NB4 (cell line): ENCODE measurements at places on chromosomes 12 and 14.

- DNase-seq: no peak
Observed at GRCh38 chr12:103852498-103852997, 11.5 kb upstream of the NT5DC3 start.

- peak; percentile 55 for DNase-seq
Observed at GRCh38 chr12:85424581-85425348, 144.7 kb downstream of the ALX1 start.

DNA sequence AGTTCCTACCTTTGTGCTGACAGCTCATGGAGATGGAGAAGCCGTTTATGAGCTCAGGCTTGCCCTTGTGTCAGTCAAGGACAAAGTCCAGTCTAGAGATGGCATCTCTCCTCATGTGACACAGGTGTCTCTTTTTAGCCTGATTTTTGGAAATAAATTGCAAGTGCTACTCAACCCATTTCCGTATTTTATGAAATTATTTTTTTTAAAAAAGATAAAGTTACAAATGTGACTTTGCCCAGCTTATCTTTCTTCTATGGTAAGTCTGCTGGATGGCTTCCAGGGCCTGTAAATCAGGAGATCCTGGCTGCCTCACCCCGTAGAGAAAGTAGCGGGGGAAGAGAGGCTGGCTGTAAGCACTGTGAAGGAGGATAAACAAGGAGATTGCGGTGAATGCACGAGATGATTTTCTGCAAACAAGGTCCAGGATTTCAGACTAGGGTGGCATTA lies 169.7 kb downstream of the MYRFL start:
- DNase-seq: no peak

DNA sequence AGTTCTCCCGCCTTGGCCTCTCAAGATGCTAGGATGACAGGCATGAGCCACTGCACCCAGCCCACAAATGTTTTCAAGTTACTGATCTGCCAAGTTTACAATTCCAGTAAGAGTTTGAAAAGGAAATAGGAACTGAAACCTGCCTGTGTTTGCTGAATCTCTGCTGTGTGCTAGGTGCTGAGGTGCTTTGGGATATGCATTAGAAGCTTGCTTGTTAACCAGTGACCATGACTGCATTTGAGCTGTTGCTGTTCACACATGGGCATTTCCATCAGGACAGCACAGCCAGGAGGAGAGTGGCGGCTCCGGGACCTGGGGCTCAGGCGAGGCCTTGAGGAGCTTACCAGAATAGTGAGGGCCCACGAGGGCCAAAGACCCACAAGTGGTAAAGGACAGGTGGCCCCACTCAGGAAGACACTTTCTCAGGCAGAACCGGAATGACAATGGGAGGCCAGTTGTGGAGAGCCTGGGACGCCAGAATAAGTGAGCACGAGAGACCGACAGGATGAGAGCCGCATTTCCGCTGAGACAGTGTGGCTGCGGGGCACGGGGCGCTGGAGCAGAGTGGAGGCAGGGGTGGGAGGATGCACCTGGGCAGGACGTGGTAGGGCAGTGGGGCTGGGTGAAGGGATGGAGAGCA lies 54.5 kb upstream of the MMP17 start:
- DNase-seq: no peak

GRCh38 chr12:53976172-53976822 lies 1.5 kb upstream of the HOTAIR start:
- no peak for DNase-seq

GRCh38 chr12:12353276-12353675 lies 3.2 kb upstream of the MANSC1 start:
- no peak for DNase-seq

DNA sequence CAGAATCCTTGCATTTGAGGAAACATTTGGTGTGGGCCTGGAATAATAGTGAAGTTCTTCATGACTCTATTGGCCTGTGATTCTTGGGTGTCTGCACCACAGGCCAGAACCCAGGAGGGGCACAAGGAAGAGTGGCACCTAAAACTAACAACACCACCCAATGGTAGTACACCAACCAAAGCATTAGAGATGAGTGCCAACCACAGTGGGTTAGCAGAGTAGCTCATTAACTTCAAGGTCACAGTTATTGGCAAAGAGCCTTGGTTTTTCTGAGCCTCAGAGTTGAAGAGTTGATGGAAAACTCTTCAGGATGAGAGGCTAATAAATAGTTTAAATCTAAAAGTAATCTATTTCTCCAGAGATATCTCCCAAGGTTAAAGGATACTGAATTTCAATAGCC lies 57.0 kb downstream of the HELB start:
- no peak for DNase-seq

- peak; percentile 73 for DNase-seq
Observed at GRCh38 chr12:97148941-97149559, 242.0 kb downstream of the NEDD1 start.

DNA sequence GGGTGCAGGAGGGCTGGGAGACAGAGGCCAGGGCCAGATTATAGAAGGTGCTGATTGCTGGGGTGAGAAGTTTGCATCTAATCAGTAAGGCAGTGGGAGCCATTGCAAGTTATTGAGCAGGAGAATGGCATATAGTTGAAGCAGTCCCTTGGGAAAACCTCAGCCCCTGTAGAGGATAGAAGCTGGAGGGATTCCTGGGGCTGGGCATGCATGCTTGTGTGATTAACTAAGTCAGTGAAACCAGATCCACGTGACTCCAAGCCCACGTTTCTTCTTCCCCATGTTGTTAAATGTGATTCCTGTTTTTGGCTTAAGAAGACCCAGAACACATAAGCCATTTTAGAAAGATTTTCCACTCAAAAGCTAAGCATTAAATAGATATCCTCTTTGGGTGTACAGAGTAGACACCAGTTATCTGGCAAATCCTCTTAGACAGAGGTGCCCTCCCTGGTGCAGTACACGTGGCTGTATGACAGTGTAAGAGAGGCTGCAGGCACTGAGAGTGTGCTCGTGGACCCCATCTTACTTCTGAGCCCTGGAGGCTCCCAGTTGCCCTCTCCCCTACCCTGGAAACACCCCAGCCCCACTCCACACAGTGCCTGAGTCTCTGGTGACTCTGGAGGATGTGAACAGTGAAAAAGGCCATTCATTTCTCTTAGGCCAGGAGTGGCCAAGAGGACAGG lies 3.2 kb downstream of the C14orf132 start:
- no peak for DNase-seq

GRCh38 chr14:28876572-28876945 lies 110.0 kb downstream of the FOXG1 start:
- DNase-seq: no peak

- DNase-seq: peak; percentile 61
Observed at GRCh38 chr14:92724516-92725340, 23.7 kb downstream of the LGMN start.

GRCh38 chr12:132625731-132626430 lies 7.3 kb downstream of the P2RX2 start:
- DNase-seq: no peak

GRCh38 chr14:106277503-106277902 lies 751.1 kb downstream of the TMEM121 start:
- peak; percentile 8 for DNase-seq

GRCh38 chr12:97760601-97761000 lies 298.0 kb downstream of the RMST start:
- no peak for DNase-seq

GRCh38 chr12:71686658-71687025 lies 760 bp downstream of the TMEM19 start:
- DNase-seq: peak; percentile 37

DNA sequence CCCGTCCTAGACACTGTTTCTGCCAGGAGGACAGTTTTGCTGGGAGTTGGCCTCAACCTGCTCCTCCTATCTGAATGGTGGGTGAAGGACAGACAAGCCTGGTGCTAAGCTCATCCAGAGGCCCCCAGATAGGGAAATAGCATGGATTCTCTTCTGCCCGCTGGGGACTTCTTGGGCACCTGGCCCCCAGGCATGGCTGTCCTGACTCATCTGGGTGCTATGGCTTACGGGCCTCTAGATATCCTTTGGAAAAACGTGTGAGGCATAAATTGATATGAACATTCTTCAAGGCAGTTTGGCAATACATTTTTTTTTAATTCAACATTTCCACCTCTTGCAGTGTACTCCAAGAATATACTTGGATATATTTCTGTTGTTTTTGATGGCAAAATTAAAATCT lies 8.6 kb downstream of the TECPR2 start:
- no peak for DNase-seq

DNA sequence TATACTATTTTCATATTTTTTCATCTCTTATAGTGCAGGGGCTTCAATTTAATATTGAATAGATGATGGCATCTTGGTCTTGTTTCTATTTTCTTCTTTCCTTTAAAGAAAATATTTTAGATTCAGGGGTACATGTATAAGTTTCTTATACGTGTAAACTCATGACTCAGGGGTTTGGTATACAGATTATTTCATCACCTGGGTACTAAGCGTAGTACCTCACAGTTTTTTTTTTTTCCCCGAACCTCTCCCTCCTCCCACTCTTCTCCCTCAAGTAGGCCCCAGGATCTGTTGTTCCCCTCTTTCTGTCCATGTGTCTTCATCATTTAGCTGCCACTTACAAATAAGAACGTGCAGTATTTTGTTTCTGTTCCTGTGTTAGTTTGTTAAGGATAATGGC lies 172.6 kb downstream of the TMTC3 start:
- no peak for DNase-seq

DNA sequence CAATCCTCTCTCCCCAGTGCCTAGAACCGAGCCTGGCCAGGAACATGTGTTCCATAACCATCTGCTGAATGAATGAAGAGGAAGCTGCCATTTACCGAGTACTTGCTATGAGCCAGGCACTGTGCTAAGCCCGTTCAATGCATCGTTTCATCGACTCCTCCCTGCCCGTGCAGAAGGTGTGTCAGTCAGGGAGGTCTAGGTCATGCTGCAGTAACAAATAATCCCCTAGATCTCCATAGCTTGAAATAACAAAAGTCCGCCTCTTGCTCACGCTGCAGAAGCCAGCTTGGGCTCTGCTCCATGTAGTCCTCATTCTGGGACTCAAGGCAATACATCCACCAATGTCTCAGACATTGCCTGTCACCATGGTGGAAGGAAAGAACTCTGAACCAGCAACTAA lies 101.3 kb downstream of the SCARB1 start:
- no peak for DNase-seq

GRCh38 chr12:16225692-16226091 lies 51.8 kb downstream of the SLC15A5 start:
- peak; percentile 10 for DNase-seq

- no peak for DNase-seq
Observed at GRCh38 chr12:115943630-115944391, 333.7 kb downstream of the MED13L start.

DNA sequence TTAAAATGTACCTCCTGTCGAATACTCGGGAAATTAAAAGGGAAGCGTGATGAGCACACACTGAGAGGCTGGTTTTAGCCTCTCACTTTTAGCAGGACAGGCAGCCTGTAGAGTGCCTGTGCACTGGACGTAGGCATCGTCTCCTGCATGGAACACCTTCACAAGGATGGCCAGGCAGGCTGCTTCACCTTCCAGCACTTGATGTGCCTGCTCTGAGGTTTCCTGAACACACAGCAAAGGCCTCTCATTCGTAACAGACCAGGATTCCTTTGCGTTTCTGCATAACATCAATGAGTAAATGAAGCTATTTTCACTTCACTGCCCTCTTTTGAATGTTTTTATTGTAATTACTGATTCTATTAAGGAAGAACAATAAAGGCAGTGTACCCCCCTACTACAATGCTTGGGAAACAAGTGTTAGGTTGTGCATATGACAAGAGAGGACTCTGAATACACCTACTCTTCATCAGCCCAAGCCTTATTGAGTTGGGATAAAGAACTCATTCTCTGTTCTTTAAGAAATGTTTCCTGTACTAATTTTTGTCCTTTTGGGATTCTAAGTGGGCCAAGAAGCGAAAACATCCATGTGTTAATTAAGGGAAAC lies 1077.6 kb upstream of the FOXG1 start:
- DNase-seq: no peak

DNA sequence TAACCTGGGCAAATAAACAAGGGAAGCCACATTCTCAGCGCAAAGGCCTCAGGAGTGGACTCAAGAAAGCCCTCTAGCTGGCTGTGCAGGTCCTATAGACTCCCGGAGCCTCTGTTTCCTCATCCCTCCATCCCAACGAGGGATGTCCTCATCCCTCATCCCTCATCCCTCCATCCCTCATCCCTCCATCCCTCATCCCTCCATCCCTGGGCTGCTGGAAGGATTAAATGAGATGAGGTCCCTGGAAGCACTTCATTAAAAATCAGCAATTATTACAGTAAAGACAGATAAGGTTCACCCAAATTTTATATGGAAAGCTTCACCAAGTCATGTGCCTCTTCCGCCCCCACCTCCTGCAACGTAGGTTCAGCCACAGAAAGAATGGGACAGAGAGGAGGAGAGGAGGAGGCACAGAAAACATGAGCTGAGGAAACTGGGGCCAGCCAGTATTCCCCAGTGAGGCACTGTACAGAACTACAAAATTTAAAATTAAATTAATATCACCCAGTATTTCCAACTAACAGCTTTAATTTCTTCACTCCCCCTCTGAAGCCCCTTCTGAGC lies 4.8 kb downstream of the ITPK1 start:
- DNase-seq: no peak

- no peak for DNase-seq
Observed at GRCh38 chr14:43483415-43483814, 1023.7 kb downstream of the FSCB start.

DNA sequence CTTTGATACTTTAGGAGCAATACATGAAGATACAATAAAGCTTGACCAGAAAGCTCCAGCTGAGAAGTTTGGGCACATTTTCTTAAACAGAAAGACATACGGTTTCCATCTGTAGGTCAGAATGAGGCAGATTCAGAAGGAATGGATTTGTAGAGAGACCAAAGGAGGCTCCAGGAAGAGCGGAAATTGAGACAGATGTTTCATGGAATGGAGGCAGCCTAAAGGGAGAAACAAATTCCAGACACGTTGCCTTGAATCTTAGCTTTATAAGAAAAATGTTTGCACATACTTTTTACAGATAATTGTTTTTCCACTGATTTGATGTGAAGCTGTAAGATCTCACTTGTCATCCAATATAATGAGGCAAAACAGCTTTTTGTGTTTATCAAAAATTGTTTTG lies 24.8 kb downstream of the EPYC start:
- no peak for DNase-seq

- no peak for DNase-seq
Observed at GRCh38 chr14:101333335-101334280, 227.7 kb upstream of the DIO3 start.

DNA sequence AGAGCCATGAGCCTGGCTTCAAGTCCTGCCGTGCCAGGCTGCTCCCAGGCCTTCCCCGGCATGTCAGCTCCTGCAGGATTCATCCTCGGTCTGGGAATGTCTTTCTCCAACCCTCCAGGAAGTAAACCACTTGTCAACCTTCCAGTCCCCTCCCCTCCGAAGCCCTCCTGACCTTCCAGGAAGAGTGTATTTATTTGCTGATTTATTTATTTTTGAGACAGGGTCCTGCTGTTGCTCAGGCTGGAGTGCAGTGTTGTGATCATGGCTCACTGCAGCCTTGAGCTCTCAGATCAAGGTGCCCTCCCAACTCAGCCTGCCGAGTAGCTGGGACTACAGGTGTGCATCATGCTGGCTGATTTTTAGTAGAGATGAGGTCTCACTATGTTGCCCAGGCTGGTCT lies 24.7 kb downstream of the VSX2 start:
- no peak for DNase-seq

DNA sequence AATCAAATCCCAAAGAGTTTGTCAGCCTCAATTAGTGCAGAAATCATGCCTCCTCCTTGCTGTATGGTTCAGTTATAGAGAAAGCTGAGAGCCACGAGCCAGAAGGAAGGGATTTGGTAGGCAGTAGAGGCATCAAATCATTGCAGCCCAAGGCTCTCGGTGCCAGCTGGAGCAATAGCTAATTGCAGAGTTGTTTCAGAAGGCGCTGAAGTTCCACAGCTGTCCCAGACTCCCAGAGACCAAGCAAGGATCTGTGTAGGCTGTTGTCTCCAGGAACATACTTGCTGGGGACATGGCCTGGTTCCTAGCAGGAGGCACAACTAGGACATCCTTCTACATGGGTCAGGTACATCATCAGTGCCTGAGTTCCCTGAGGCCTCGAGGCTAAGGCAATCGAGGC lies 80.4 kb upstream of the WSCD2 start:
- no peak for DNase-seq
